Thoracic aorta (tissue), 2 donors: ENCODE measurements at places on chromosomes 1 and 21. TPM values are rescaled to one million over a fixed set of nuclear protein-coding genes. Genes with fewer than 3 reads are reported as not detected.

The PIK3CD gene
- 18.7 TPM for total RNA-seq

The S100A5 gene
- not detected for total RNA-seq

The LCK gene
- 10.5 TPM for total RNA-seq

The LCE1E gene
- total RNA-seq = not detected

The OR10Z1 gene
- total RNA-seq = not detected

The CD2 gene
- 3.0 TPM for total RNA-seq

The FCGR3A gene
- total RNA-seq = 46.8 TPM

The CASQ2 gene
- 12.5 TPM for total RNA-seq

The OR2T33 gene
- not detected for total RNA-seq

The HES2 gene
- total RNA-seq = not detected

The GMEB1 gene
- 15.5 TPM for total RNA-seq

The ATP6V1G3 gene
- not detected for total RNA-seq

The DFFA gene
- 16.4 TPM for total RNA-seq

The DNAJC28 gene
- 1.5 TPM for total RNA-seq

The OR14K1 gene
- total RNA-seq = not detected

The PEF1 gene
- total RNA-seq = 69.2 TPM

The FCGR1A gene
- 37.1 TPM for total RNA-seq

The DNASE2B gene
- total RNA-seq = not detected

The ATP1A2 gene
- total RNA-seq = 146 TPM

The RNU1-2 gene
- total RNA-seq = under 0.01 TPM

The KRTAP10-1 gene
- not detected for total RNA-seq

The VWA5B1 gene
- not detected for total RNA-seq

The PHACTR4 gene
- 30.8 TPM for total RNA-seq

The OR10T2 gene
- not detected for total RNA-seq

The IRF2BP2 gene
- 114 TPM for total RNA-seq

The TNFRSF8 gene
- 0.54 TPM for total RNA-seq

The ARID4B gene
- total RNA-seq = 50.2 TPM

The ARMH1 gene
- total RNA-seq = 5.8 TPM

The FCRL6 gene
- not detected for total RNA-seq

The LRRC39 gene
- total RNA-seq = 2.3 TPM

The SIPA1L2 gene
- 20.4 TPM for total RNA-seq

The NOS1AP gene
- total RNA-seq = 12.2 TPM

The GPR3 gene
- not detected for total RNA-seq

The SLC44A3 gene
- 3.7 TPM for total RNA-seq

The GPATCH3 gene
- 10.3 TPM for total RNA-seq

The OR2T35 gene
- not detected for total RNA-seq

The GJA8 gene
- total RNA-seq = not detected

The MNDA gene
- 12.7 TPM for total RNA-seq

The SLC30A2 gene
- total RNA-seq = not detected

The SYTL1 gene
- total RNA-seq = 4.1 TPM

The GPR52 gene
- 0.68 TPM for total RNA-seq

The LHX4 gene
- total RNA-seq = not detected

The KCNQ4 gene
- 11.5 TPM for total RNA-seq

The ZNF683 gene
- total RNA-seq = not detected

The ABCG1 gene
- 20.6 TPM for total RNA-seq

The CALML6 gene
- not detected for total RNA-seq

The CLIC6 gene
- total RNA-seq = 7.3 TPM

The CYP4Z1 gene
- 3.9 TPM for total RNA-seq

The FAM72C gene
- total RNA-seq = not detected

The TP73 gene
- not detected for total RNA-seq

The RPF1 gene
- 33.2 TPM for total RNA-seq

The TACSTD2 gene
- 8.1 TPM for total RNA-seq

The CCDC17 gene
- total RNA-seq = 4.0 TPM

The OTUD3 gene
- 3.9 TPM for total RNA-seq

The C21orf91 gene
- total RNA-seq = 6.9 TPM

The NUDC gene
- 56.4 TPM for total RNA-seq

The OR6K3 gene
- not detected for total RNA-seq

The THEM5 gene
- total RNA-seq = not detected

The XKR8 gene
- 11.8 TPM for total RNA-seq
